ENCODE measurements at places on chromosomes 5 and 9.

- peak; percentile 11 for DNase-seq
Observed at GRCh38 chr9:27125030-27125429, 16.0 kb downstream of the TEK start.

DNA sequence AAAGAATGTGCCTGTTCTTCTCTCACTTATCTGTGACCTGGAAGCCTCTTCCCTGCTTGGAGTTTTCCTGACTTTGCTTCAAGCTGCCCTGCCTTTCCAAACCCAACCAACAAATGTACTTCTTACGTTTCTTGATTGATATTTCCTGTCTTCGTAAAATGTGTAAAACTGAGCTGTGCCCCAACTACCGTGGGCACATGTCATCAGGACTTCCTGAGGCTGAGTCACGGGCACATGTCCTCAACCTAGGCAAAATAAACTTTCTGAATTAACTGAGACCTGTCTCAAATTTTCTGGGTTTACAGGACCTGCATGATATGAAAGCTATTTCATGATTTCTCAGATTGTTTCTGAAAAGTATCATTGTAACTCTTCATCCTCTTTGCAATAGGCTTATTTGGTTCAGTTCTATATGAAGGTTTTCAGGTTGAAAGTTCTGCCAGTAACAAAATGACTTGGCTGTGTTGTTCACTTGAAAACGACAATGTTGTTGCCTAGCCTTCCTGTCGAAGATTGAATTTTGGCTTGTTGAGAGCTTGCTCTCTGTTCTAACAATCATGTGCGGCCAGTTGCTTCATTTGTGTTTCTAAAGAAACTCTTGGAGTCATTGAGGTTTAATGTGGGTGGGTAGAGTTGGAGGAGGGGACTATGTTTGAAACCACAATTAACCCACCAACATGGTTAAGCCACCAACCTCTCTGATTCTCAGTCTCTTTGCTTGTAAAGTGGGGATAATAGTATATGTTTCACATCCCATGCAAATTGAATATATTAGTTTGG, 145.6 kb downstream of the FBXL7 start:
- DNase-seq, result no peak

DNA sequence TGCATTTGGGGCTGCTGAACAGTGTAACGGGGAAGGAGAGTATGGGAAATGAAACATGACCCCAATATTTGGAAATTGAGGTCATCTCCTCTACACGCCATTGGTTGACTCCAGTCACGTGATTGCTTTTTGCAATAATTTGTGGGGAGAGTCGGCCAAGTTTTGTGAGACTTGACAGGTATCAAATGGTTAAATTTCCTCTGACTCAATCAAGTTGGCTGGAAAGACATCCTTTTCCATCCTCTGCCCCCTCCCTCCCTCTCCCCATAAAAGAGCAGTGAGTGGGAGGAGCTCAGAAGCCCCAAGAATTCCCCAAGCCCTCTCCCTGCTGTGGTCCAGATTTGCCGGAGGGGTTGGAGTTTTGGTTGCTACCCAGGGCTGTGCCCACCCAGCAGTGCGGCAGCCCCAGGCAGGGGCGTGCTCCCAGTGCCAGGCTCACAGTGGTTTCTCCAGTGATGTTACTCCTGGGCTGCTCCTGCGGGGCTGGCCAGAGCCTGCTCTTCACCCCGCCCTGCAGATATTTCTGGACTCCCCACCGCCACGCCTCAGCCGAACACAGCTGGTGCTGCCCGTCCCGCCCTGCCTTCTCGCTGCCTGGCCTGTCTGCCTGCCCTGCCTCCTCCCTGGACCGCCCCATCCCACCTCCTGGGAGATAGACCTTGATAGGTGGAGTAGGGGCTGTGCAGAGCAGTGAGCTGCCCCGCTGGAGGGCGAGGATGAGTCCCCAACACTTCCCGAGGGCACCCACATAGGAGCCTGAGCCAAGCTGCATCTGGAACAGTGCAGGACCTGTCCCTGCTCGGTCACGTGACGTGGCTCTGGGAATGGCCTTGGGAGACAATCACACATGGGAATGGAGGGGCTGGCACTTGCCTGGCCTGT, 3.4 kb downstream of the COL5A1 start:
- DNase-seq, result peak; percentile 87

DNA sequence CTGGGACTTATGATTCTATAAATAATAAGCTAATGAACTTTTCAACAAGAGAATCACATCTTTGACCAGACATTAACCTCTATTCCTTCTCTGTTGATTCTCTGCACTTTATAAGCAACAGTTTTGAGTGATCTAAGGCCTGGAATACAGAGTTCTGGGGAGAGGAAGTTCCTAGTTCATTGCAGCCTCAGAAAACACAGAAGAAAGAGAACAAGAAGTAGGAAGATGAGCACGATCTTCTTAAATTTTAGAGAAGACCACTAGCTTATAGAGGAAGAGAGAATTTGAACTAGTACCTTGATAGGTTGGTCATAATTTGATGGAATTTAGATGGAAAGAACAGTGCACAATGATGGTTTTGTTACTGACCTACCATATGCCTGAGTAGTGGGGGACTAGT, 8.5 kb upstream of the C9orf72 start:
- no peak for DNase-seq

- no peak for DNase-seq
Observed at GRCh38 chr5:89628876-89629635, 746.1 kb upstream of the MEF2C start.

- no peak for DNase-seq
Observed at GRCh38 chr9:5622016-5622415, 6.9 kb upstream of the RIC1 start.

DNA sequence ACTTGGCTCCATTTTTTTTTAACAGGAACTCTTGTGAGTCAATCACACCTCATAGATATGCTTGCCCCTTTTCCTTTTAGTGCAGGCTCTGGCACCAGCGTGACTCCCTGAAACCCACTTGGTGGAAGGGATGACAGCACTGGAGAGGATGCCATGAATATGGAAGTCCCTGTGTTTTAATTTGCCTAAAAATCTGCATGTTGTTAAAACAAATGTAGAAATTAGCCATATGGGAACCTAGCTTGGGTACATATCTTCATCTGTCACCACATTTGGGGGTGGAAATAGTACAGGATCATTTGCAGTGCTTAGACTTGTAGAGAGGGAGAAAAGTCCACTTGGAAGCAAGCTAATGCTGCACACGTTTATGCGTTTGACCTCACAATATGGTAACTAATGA, 179.0 kb downstream of the EBF1 start:
- no peak for DNase-seq

DNA sequence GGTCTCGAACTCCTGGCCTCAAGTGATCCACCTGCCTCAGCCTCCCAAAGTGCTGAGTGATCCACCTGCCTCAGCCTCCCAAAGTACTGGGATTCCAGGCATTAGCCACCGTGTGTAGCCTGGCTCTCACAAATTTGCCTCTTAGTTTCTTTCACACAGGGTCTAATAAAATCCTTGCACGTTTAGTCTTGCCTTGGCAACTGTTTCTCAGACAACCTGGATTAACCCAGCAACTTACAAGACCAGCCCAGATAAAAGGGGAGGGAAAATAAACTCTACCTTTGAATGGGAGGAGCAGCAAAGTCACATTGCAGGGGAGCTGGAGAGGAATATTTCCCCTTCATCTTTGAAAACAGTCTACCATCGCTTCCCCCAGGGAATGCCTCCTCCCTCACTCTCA, 29.3 kb upstream of the GNA14 start:
- DNase-seq, result no peak

GRCh38 chr5:115417076-115417475, 120.6 kb upstream of the CCDC112 start:
- no peak for DNase-seq

GRCh38 chr5:1430121-1430795, 15.0 kb downstream of the SLC6A3 start:
- DNase-seq, result no peak

DNA sequence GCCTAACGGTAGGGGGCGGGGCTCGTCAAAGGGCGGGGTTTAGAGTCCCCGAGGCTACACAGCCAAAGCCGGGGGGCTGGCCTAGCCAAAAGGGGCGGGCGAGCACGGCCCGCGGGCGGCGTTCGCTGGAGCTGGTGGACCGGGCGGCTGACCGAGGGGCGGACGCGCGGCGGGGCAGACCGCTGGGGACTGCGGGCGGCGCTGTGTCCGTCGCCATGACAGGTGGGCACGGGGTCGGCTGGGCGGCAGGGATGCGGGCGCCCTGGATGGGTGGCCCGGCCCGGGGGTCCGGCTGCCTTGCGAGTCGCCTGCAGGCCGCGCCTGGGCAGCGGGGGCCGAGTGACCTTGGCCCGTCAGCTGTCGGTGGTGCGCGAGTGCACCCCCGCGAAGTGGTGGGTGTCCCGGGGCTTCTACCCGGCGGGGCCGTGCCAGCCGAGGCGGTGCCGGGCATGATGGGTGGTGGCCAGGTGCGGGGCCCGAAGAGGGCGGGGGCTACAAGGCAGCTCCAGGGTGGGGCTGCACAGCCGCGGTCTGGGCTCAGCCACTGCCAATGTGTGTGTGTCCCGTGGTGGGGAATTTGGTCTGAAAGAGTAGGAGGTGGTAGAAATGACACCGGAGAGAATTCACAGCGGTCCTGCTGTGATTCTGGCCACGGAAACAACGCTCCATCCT, at the start of gene CARD19:
Gene CARD19, plus strand, starts transcription at position 87 of the 672 bp plus-strand sequence. Its CDS starts 129 bp downstream, at position 216.
- no peak for DNase-seq

GRCh38 chr9:93673021-93673838, 96.8 kb downstream of the PHF2 start:
- no peak for DNase-seq

DNA sequence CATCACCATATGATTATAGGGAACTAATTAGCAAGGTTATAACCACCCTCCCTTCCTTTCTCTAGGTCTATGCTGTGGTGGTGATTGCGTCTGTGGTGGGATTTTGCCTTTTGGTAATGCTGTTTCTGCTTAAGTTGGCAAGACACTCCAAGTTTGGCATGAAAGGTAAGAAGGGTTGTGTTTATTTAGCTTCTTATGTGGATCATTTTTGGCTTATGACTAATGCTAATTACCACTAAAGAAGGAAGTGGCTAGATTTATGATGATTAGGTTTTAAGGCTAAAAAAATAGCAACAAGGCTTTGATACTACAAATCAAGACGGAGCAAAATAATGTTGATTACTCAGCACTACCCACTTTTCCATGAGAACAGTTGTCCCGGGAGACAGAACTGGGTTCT, 82.4 kb downstream of the NTRK2 start:
- no peak for DNase-seq

- DNase-seq, result no peak
Observed at GRCh38 chr5:74767579-74767913, 497 bp downstream of the NSA2 start.

GRCh38 chr9:35085078-35085477, 5.3 kb upstream of the FANCG start:
- no peak for DNase-seq

GRCh38 chr9:92882276-92882675, 4.4 kb upstream of the ZNF484 start:
- no peak for DNase-seq

- DNase-seq, result no peak
Observed at GRCh38 chr5:120405286-120405864, 58.7 kb upstream of the PRR16 start.
